ENCODE measurements at places on chromosomes 5 and 9.

- DNase-seq: no peak
These were observed 164.0 kb downstream of the ARL15 start for GRCh38 chr5:54146390-54146789.

DNA sequence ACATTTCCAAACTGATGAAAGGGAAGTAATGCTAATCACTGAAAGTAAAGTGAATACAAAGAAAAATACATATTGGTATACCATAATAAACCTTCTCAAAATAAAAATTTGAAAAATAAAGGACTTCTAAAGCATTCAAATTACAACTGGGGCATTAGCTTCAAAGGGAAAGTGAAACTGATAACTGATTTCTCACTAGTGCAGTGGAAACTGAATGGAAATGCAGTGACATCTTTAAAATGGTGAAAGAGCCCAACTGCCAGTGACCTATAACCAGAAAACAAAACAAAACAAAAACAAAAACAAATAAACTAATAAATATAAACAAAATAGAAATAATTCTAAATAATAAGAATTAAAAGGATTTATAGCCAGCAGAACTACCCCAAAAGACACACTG is 297.5 kb upstream of the GRIN3A start:
- DNase-seq: no peak

GRCh38 chr9:31471010-31471409 is 913.4 kb upstream of the ACO1 start:
- no peak for DNase-seq

GRCh38 chr9:30673132-30673531 is 1711.3 kb upstream of the ACO1 start:
- DNase-seq: no peak

GRCh38 chr9:99369327-99369722 is 147.2 kb downstream of the SEC61B start:
- DNase-seq: no peak

DNA sequence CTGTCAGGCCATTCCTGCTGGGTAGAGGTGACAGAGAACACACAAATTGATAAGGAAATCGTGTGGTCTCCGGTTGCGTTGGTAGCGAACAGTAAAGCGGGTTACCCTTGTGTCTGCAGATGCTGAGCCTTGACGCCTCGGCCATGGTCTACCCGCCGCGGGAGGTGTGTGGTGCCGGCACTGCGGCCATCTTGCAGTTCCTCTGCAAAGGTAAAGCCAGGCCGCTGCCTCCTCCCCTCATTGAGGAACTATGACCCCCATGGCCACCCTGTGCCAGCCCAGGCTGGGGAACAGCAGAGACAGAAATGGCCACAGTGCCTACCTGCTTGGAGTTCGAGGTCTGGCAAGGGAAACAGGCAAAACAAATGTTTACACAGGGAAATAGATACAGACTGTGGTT is 16.3 kb downstream of the LRSAM1 start:
- DNase-seq: no peak

DNA sequence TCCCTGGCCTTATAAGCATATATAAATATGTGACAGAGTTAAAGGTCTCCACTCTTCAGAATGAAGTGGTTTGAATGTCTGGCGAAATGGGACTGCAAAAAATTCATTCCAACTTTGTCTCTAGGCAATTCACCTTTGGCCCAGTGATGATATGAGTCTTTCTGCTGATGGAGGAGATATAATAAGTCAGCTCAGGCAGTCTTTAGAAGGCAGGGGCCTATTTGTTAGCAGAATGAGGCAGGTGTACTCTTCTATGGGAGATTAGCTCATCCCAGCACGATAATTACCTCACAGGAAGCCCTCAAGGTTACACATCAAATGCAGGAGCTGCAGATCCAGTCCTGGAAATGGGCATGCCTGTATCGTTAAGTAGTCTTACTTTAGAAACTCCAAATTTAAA is 300.5 kb downstream of the NR2F1-AS1 start:
- no peak for DNase-seq

DNA sequence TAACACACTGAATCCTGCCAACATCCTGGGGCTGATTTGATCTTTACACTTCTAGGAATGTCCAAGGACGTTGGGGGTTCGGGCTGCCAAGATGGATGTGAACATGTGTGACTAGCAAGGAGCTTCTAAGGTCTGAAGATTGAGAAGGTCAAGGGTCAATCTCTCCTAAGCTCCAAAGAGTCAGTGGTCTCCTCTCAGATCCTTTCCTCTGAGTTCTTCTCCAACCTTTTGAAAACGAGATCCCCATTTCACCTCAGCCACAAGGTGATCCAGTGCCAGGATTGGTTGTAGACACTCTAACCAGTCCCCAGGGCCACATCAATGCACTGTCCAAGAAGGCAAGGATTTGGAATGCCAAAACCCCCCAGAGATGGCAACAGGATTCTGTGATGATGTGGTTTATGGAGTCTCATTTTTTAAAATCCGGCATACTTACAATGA is 266.8 kb downstream of the NDUFS4 start:
- no peak for DNase-seq

GRCh38 chr9:113991714-113992113 is 86.4 kb downstream of the AMBP start:
- DNase-seq: no peak

GRCh38 chr5:38666668-38667498 is 110.4 kb upstream of the LIFR start:
- no peak for DNase-seq

DNA sequence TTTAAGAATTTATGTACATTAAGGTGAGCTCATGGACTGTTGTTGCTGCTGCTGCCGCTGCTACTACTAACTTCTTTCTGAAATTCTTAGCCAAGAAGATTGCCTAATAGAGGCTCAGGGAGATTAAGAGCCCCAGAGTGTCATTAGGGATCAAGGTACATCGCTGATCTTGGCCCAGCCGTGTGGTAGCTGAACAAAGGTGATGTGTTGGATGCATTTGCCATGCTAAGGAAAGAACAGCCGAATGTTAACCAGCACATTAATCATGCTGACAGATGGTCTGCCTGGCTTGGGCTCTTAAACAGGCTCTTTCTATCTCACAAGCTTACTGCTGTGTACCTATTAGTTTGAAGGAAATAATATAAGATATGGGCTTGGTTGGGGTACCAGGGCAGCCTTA is 137.1 kb downstream of the KCTD16 start:
- no peak for DNase-seq

DNA sequence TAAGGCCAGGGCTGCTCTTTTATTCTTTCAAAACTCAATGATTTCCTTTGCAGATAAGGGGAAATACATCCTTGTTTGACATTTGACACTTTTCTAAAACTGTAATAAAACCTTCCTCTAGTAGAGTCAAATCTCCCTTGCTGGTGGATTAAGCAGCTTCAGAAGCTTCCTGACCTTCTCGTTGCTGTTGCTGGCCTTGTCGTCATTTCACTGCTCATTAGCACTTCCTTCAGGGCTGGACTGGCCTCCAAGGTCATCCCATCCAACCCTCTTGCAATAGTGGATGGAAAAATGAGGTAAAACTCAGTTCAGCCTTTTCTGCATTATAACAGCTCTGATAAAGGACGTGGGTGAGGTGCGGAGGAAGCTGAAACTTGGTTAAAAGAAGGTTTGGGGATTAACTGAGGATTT is 1.1 kb upstream of the ADAMTSL1 start:
- no peak for DNase-seq

GRCh38 chr5:42974536-42974935 is 65.6 kb downstream of the ANXA2R start:
- no peak for DNase-seq
